ENCODE measurements at places on chromosomes 11 and 22.
A peak's percentile ranks its signal among the peaks of the same experiment; 100 is the strongest.

DNA sequence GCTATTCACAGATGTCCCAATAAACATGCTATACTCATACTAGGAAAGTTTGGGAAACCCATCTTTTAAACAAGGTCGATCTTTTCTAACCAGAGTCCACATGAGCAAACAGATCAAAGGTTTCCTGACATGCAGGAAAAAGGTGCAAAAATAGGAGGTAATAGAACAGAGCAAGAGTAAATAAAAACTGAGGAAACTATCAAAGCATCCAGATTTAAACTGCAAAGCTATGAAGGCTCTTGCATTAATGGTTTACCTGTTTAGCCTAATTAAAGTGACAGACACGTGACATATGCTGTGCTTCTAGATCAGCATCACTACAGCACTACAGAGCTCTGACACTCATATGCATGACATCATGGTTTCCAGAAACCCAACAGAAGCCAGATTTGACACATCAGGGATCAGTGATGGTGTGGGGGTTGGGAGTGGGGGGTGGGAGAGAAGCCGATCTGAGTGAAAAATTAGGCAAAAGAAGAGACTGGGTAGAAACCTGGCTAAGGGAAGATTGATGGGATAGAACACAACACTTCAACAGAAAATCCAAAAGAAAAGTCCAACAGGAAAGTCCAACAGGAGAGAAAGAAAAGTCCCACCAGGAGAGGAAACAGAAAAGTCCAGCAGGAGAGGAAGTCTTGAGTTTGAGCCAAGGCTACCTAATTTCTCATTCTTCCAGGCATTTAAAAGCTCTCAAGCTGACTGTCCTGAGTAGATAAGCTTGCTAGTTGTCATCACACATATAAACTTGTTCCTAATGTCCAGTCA, 262.3 kb downstream of the SOX6 start:
- no peak for DNase-seq

DNA sequence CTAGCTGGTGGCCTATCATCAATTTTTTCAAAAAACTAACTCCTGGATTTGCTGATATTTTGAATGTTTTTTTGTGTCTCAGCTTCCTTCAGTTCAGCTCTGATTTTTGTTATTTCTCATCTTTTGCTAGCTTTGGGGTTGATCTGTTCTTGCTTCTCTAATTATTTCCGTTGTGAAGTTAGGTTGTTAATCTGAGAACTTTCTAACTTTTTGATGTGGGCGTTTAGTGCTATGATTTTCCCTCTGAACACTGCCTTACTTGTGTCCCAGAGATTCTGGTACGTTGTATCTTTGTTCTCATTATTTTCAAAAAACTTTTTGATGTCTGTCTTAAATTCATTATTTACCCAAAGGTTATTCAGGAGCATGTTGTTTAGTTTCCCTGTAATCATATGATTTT, 19.1 kb downstream of the NARS2 start:
- DNase-seq: no peak

GRCh38 chr11:28566339-28567089, 458.3 kb downstream of the METTL15 start:
- peak; percentile 78 for DNase-seq

GRCh38 chr11:125341676-125342075, 154.4 kb downstream of the FEZ1 start:
- DNase-seq: no peak

- DNase-seq: no peak
Observed at GRCh38 chr22:48647051-48647450, 1180.6 kb downstream of the BRD1 start.

GRCh38 chr22:20565079-20565734, 57.8 kb downstream of the MED15 start:
- no peak for DNase-seq

GRCh38 chr11:117126223-117126965, 17.7 kb upstream of the PAFAH1B2 start:
- DNase-seq: no peak

GRCh38 chr11:2301631-2302305, at the start of the genes C11orf21 and TSPAN32:
Gene C11orf21 (minus strand): TSS chr11:2301918. CDS start chr11:2301808, 110 bp downstream.
Gene TSPAN32 (plus strand): TSS chr11:2302013. CDS start chr11:2302150, 137 bp downstream.
- DNase-seq: no peak

DNA sequence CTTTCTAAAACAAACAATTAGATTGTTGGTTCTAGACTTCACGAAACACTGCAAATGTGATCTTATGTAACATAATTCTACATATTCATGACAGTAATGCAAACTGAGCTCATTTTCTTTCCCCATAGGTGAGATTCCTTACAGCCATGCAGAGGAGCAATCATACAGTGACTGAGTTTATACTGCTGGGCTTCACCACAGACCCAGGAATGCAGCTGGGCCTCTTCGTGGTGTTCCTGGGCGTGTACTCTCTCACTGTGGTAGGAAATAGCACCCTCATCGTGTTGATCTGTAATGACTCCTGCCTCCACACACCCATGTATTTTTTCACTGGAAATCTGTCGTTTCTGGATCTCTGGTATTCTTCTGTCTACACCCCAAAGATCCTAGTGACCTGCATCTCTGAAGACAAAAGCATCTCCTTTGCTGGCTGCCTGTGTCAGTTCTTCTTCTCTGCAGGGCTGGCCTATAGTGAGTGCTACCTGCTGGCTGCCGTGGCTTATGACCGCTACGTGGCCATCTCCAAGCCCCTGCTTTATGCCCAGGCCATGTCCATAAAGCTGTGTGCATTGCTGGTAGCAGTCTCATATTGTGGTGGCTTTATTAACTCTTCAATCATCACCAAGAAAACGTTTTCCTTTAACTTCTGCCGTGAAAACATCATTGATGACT, 1.5 kb downstream of the OR9G1 start:
- DNase-seq: no peak

DNA sequence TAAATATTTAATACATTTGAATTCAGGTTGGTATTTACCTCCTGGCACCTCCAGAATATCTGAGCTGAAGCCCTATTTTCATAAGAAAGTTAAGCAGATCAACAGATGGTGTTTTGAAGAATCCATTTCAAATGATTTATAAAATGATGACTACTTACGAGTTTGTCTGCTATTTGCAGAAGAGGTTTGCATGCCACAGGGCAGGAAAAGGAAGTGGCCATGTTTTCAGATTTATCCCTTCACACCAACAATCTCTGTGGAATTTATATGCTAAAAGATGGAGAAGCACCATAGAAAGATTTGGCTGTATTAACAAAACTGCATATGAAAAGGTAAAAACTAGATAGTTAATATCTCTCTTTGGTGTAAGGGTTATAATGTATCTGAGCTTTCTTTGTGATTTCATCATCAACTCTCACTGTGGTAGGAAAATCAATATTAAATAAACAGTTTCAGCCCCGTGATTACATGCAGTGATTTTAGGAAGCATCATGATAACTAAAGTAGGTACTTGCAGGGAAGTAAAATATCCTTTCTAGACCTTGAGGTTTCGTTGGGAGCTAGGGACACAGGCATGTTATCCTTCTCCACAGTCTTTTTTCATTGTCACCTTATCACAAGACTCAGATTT, 2.6 kb downstream of the BMAL1 start:
- DNase-seq: no peak

DNA sequence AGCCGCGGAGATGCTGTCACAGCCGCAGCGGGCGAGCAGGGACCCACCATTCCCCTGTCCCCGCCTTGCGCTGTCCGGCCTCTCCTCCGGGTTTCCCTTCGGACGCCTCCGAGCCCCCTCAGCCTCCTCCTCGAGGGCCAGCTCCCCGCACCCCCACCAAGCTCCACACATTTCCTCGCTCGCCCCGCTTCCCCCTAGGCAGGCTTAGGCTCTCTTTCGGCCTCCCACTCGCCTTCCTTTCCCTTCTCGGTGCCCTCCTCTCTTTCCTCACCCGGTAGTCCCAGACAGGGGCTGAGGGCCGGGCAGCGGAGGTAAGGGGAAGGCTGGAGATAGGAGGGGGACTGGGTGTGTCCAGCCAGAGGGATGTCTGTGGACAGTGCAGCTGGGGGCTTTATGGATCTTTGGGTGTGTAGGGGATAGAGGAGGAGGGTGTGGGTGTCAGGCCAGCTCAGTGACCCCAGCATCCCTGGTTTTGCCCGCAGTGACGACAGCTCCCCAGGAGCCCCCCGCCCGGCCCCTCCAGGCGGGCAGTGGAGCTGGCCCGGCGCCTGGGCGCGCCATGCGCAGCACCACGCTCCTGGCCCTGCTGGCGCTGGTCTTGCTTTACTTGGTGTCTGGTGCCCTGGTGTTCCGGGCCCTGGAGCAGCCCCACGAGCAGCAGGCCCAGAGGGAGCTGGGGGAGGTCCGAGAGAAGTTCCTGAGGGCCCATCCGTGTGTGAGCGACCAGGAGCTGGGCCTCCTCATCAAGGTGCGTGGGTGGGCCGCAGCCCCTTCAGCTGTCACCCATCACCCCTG, 1.6 kb downstream of the KCNK4 start:
- DNase-seq: no peak

DNA sequence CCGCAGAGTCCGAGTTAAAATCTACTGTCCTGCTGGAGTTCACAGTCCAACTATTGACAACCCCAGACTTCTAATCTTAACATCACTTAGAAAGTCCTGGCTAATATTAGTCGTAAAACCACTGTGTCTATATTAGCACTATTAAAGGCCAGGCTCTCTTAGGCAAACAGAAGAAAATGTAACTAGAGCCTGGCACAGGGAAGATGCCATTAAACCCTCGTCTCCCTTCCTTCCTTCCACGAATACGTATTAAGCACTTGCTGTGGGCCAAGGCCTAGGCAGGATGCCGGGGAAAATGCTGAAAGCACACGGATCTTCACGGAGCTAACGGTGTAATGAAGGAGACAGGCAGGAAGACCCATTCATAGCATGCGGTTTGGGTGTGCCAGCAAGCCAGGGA, 81.5 kb upstream of the LMO1 start:
- DNase-seq: no peak

GRCh38 chr11:106152013-106152412, 74.6 kb downstream of the AASDHPPT start:
- peak; percentile 30 for DNase-seq

- no peak for DNase-seq
Observed at GRCh38 chr11:98007072-98007471, 1013.7 kb upstream of the CNTN5 start.

- DNase-seq: peak; percentile 50
Observed at GRCh38 chr22:25403811-25404471, 160.5 kb upstream of the GRK3 start.

- no peak for DNase-seq
Observed at GRCh38 chr11:125999234-125999880, 53.5 kb downstream of the VSIG10L2 start.

DNA sequence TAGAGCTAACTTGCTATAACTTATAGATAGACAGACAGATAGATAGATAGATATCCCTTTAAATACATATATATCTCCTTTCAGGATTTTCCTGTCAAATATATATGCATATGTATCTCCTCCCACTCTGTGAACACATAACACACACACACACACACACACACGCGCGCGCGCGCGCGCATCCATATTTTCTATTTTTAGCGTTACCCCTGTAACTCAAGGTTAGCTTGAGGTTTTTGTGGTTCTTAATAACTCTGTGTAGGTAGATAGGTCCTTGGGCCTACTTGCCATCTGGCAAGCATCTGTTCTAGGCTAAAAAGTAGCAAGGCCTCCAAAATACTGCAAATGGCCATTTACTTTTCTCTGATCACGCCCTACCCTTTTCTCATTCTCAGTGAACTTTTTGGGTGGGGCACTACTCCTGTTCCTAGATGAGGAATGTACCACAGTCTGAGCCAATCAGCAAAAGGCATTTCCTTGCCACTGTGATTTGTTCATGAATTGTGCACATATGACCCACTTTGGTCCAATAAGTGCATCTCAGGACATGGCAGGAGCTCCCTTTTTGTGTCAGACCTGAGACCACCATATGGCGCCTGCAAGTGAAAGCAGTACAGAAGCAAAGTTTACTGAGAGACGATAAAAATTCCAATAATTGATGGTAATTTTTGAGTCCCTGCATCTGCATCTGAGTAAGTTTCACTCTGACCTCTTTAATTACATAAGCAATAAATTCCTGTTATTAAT, 740.5 kb upstream of the API5 start:
- no peak for DNase-seq

DNA sequence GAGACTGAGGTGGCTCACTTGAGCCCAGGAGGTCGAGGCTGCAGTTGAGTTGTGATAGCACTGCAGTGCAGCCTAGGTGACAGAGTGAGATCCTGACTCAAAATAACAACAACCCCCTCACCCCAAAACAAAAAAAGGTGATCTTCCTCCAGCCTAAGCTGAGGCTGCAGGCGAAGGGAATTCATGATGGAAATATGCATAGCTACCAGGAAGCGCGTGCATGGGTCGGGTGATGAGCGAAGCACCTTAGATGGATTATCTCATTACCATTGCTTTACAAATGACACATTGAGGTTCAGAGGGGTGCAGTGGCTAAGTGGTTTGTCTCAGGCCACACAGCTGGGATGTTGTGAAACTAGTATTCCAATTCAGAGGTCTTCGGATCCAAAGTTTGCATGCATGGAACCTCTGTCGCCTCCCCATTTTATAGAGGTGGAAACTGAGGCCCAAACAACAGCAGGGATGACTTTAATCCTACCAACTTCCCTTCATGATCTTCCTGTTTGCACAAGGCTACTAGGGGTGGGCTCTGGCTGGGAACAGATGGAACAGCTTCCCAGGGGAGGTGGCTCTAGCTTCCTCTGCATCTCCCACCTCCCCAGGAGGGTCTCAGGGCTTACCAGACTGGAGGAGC, 4.6 kb downstream of the SLC29A2 start:
- DNase-seq: no peak

GRCh38 chr11:19800162-19800561, 87.5 kb downstream of the NAV2 start:
- no peak for DNase-seq

GRCh38 chr11:46180736-46181135, 59.5 kb upstream of the PHF21A start:
- DNase-seq: no peak

- DNase-seq: no peak
Observed at GRCh38 chr11:30908272-30908671, 322.1 kb upstream of the MPPED2 start.

DNA sequence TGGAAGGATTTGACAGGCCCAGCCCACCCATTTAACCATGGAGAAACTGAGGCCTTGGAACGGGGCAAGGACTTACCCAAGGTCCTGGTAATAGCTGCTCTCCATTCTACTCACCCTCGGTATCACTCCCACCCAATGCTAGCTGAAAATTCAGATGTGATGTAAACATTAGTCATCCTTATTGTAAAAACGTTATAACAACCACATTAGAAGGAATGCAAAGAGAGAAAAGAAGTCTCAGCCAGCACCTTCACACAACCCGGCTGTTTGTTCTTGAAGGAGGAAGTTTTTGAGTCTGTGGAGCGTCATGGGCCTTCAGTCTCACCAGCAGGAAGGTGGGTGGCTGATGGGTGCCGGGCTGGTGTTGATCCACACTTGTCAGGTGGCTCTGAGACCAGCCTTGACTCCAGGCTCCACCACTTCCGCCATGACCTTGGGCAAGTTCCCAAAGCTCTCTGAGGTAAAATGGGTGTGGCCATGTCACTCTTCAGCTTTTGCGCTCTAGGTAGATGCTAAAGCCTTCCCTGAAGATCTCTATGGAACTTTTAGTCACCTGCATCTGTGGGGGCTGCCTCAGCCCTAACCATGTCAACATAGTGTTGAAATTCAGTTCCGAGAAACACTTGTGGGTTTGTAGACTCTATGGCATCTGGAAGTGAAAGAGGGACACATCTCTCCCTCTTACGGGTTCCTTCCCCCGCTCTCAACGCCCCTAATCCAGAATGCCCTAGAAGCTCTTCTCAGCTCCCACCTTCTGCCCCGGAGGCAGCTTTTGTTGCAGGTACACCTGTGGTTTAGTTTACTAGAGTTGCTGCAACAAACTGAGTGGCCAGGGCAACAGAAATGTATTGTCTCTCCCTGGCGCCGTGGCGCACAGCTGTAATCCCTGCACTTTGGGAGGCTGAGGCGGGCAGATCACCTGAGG, 14.8 kb downstream of the CD6 start:
- DNase-seq: no peak

GRCh38 chr22:38569181-38569971, 607 bp downstream of the DMC1 start:
- no peak for DNase-seq

Measured in AG09319 (cell line).